Uterine smooth muscle cell (primary cell): ENCODE measurements at places on chromosomes 6 and 20. TPM values are rescaled to one million over a fixed set of nuclear protein-coding genes. Genes with fewer than 3 reads are reported as not detected.

Gene RAET1E
- total RNA-seq, result 0.11 TPM in 1 of 2 replicates, not detected in the other

Gene SLC13A3
- total RNA-seq, result 3.1 and 5.5 TPM in 2 replicates

Gene C20orf144
- total RNA-seq, result under 0.01 and 0.11 TPM in 2 replicates

Gene PPIL6
- total RNA-seq, result 2.3 and 5.0 TPM in 2 replicates

Gene HIVEP2
- 10.2 and 16.6 TPM in 2 replicates for total RNA-seq

Gene GJA1
- 355 and 1,114 TPM in 2 replicates for total RNA-seq

Gene UBD
- not detected in 2 replicates for total RNA-seq

Gene TMC2
- total RNA-seq, result not detected in 2 replicates

Gene RSPO3
- total RNA-seq, result 2.6 and 3.7 TPM in 2 replicates

Gene SOX4
- total RNA-seq, result 4.9 and 26.0 TPM in 2 replicates

Gene LINC00237
- not detected in 2 replicates for total RNA-seq

Gene KHDC1L
- total RNA-seq, result 0.50 TPM in 1 of 2 replicates, not detected in the other

Gene ACTR5
- 7.6 and 8.9 TPM in 2 replicates for total RNA-seq

Gene METTL24
- total RNA-seq, result 0.50 and 0.55 TPM in 2 replicates
